NCI-H510A treated with DMSO at 0.1 percent for 48 hours (cell line): ENCODE measurements at places on chromosomes 6 and 20.
A peak's percentile ranks its signal among the peaks of the same experiment; 100 is the strongest.

- DNase-seq = no peak
These were observed 21.8 kb upstream of the TMEM170B start for GRCh38 chr6:11515763-11516162.

DNA sequence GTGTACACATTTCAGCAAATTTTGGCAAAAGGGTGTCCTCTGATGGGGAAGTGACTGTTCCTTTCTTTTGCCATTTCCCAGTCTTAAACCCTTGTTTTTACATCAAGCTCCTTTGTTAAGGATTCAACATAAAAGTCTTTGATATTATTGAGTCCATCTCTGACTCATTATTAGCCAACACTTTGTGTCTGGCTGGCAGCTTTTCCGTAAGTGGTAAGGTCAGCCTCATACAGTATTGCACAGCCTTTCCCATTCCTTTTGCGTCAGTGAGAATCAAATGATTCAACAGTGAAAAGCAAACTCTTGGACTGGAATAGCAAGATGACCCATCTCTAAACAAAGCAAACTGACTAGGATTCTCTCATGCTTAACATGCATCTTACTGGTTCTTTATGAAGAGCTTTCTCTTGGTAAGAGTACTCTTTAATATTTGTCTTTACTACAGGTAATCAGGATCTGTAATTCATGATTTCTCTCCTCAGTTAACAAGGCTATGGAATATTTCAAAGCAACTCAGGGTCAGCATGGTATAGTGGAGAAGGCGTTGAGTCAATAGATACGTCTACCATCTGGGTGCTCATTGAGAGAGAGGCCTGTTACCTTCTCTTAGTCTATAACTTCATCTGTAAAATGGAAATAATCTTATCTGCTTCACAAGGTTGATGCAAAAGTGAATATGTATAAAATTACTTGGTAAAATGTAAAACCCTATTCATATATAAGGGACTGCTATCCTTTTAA is 183.6 kb downstream of the PRL start:
- DNase-seq = no peak

GRCh38 chr20:24968278-24968800 is 19.3 kb downstream of the CST7 start:
- DNase-seq = peak; percentile 85

DNA sequence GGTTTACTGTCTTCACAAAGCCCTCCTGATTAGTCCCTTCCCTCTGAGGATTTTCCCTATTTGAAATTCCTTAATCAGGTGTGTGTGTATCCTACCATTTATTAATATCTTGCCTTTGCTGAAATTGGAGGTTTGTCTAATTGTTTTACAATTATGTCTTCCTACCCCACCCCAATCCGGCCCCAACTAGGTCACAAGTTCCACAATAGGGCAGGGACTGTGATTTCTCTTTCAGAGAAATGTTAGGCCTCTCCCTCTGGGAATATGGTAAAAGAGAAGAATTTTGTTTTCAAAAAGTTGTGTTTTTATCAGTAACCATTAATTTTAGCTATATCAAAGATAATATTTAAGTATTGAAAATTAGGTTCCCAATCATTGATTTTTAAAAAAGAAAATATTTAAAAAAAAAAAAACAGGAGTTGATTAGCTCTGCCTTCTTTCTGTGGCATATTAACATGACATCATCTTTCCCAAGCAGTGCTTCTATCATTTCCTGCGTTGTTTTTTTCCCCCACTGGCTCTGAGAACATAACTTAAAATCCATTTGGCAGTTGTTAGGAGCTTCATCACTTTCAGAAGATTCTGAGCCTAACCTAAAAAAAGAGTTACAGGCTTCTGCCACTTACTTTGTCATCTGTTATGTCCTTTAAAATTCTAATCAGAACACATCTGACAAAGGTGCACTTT is 36.1 kb downstream of the BLOC1S5 start:
- DNase-seq = no peak

DNA sequence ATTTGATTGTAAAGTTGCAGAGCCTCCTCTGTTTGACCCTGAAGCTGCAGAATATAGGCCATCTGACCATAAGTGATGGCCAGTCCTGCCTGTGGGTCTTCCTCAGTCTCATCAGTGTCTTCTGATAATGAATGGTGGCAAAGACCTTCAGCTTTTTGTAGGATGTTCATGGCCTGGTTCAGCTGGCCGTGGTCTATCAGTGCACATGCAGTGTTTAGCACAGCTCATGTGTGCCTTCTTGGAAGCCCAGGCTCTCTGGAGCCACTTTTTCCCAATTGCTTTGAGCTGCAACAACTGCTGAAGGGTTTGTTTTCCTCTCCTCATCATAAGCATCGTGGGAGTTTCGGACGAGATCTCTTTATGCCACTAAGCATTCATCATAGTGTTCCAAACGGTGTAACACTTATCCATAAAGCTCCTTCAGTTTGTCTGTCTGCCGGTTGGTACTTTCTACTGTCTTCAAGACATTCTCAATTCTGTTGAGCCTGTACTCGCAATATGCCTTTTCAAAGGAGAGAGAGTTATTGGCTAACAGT is 70.1 kb upstream of the TULP4 start:
- no peak for DNase-seq

DNA sequence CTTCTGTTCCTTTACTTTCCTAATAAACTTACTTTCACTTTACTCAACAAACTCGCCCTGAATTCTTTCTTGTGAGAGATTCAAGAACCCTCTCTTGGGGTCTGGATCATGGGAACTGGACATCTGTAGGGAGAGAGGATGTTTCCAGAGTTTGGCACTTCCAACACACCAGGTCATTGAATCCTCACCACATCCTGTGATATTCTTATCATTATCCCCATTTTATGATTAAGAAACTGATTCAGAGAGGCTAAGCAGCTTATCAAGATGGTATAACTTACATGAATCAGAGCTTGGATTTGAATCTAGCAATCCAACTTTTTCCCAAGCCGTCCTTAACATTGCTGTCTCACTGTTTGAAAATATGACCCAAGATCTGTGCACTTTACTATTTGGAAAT is 15.5 kb downstream of the PPIL6 start:
- no peak for DNase-seq

DNA sequence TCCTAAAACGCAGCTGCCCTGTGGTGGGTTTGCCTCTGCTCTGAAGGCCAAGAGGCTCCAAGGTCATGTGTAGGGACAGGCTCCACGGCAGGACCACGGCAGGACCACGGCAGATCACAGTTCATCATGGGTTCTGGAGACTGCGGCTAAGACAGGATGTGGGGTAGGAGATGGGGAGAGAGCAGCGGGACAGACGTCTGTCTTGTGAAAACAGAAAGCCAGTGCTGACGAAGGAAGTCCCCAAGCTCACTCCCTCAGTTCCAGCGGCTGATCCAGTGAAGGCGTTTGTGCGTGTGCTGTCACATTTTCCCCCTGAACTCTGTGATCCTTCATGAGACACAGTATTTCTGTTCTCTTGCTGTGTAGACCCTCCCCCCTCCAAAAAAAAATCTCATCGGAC is 67.9 kb upstream of the PTGIS start:
- DNase-seq = no peak

- no peak for DNase-seq
These were observed 55.7 kb downstream of the PPP1R14C start for GRCh38 chr6:150198532-150198931.

DNA sequence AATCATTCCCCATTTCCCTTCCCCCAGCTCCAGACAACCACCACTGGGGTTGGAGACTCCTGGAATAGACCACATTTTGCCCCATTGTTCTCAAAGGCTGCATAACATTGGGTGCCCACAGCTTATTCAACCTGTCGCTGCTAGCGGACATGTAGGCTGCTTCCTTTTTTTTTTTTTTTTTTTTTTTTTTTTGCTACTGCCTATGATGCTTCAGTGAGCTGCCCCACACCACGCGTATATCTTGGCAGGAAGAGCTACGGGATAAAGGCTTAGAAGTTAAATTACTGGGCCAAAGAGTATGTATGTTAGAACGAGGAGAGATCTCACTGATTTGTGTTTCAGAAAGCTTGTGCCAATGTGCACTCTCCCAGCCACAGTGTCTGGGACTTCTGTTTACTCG is 7.0 kb downstream of the LBP start:
- no peak for DNase-seq

GRCh38 chr6:106094261-106094963 is 8.3 kb downstream of the PRDM1 start:
- no peak for DNase-seq

- DNase-seq = no peak
These were observed 166.4 kb downstream of the ADAT2 start for GRCh38 chr6:143283887-143284645.

- DNase-seq = no peak
These were observed 16.6 kb upstream of the TFB1M start for GRCh38 chr6:155330922-155331321.

DNA sequence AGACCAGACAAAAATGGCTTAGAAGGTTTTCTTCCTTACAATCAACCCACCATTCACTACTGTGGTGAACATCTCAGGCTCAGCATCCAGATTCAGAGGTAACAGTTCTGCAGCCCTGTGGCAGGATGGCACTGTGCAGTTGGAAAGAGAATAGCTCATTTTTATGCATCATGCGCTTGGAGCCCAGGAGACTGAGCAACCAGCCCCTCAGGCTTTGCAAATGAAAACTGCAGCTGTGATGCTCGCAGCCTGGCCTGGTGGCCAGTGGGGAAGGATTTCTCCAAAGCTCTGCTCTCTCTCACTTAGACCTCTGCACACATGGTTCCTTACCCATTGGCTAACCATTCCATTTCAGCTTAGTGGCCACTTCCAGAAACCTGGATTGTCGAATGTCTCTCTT is 45.8 kb downstream of the GABRR2 start:
- no peak for DNase-seq

DNA sequence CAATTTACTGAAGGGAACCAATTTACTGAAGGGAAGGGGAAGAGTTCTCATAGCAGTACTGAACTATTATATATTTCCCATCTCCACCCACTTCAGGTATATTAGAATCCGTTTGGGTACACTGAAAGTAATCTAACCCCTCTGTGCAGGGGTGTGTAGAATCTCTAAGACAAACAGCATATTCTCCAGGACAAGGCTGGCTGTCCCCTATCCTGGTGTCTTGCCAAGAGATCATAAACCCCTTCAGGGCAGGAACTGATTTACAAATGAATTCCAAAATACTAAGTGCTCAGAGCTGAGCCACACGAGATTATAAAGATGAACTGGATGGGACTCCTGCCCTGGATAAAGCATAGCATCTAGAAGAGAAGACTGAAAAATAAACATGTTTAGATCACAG is 9.2 kb downstream of the ASF1A start:
- DNase-seq = no peak

- no peak for DNase-seq
These were observed 932.1 kb upstream of the MANEA start for GRCh38 chr6:94645191-94645590.

- DNase-seq = no peak
These were observed 9.7 kb downstream of the MAPRE1 start for GRCh38 chr20:32829311-32830005.

DNA sequence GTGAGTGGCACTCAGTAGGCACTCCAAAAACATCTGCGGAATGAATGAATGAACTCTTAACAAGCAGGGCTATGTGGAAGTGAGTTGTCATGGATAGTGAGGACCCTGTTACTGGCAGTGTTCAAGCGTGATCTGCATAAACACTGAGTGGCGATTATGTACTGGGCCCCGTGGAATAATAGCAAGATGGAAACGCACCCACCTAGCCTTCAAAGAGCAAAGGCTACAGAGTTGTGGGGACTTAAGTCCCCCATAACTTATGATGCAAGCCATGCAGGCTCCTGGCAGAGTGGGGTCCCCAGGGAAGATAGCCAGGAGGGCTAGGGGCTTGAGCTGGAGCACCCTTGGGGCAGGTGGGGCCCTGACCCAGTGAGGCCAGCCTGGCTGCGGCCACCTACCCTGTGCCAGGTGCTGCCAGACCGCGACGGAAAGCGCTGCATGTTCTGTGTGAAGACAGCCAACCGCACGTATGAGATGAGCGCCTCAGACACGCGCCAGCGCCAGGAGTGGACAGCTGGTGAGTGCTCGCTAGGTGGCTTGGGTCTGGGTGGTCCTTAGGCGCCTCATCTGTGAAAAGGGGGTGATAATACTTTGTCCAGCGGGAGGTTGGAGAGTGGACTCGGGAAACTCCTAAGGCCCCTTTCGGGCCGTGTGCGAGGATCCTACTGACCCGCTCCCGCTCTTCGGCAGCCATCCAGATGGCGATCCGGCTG is 20.0 kb downstream of the DEF6 start:
- no peak for DNase-seq

DNA sequence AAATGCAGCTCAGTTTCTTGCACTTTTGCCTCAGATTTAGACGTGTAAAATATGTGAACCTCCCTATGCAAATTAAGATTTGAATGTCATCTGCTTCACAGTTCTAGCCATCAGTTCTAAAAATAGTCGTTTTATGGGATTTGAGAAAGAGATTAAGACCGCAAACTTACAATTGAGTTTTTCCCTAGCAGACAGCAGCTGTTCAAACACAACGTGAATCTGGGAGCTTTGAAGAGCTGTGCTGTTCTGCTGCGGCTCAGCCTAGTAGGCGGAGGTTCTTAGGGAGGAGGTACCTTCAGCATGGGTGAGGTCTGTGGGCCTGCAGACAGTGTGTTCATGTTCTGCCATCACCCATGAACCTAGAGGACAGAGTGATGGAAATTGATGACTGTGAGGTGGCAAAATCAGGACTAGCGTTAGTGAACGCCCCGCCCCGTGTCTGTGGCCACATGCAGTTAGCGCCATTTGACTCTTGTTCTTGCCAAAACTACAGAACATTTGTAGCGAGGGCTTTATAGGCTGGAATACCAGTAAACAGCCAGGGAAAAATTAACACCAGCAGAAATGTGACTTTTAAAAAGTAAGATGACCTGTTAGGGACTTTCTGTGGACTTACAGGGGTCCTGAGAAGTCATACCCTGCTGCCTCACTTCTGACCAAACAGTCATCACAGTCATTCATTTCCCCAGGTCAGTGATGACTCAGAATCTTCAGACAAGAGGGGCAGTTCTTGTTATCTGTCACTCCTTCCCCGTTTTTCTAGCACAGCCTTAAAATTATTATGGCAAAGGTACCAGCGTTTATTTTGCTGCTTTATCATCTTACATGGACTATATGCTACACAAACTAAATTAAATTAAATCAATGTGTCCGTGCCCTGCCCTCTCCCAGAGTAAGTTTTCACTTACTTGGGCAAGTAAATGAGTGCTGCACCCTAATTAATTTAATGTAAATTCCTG is 84.3 kb upstream of the TMEM181 start:
- peak; percentile 94 for DNase-seq

DNA sequence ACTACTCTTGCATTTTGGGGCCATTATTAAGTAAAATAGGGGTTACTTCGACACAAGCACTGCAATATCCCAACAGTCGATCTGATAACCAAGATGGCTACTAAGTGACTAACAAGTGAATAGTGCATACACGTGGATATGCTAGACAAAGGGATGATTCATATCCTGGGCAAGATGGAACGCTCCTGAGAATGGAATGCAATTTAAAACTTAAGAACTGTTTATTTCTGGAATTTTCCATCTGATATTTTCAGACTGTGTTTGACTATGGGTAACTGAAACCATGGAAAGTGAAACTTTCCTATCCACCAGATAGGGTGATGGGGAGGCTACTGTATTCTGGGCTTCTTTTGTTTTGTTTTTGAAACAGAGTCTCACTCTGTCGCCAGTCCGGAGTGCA is 66.5 kb downstream of the ILRUN start:
- no peak for DNase-seq

- peak; percentile 74 for DNase-seq
These were observed 537.5 kb downstream of the BTBD3 start for GRCh38 chr20:12455148-12455547.
